T-cell (primary cell): ENCODE measurements at places on chromosomes 6 and 20.

GRCh38 chr6:44036196-44036595, 91.1 kb downstream of the MRPL14 start:
- H3K27ac ChIP-seq = no peak overlapping the region
- H3K36me3 ChIP-seq = no peaks in the 10 kb centered on the region
- H3K4me1 ChIP-seq = no peaks in the 10 kb centered on the region
- peaks cover 17% of the 10 kb centered on the region for H3K27me3 ChIP-seq
- H3K4me3 ChIP-seq = no peak overlapping the region

DNA sequence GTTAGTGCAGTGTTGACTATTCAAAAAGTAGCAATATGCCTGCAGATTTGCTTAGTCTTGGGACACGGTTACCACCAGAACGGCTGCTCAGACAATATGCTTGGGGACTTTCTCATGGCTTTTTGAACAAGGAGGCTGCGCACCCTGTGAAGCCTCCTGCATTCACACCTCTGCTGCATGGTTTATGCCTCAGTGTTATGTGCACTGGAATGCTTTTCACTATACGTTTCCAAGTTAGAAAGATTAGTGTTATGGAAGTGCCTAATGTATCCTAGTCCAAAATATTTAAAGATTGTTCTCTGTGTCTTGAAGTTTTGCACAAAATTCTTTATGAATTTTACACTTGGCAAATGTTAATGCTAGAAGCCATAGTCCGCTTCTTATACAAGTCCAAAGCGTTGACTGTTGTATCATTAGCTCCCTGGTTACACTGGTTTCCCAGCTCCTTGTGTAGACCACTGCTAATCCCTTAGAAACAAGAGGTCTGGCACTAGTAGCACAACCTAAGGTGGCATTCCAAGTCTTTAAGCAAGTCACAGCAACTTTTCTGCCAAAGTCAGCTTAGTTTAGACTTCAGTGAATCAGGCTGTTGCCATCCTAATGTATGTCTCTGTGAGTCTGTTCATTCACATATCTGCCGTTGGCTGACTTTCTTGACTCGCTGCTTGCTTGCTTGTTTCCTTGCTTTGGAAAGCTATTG, 26.3 kb upstream of the SLC22A1 start:
- peaks cover 21% of the 10 kb centered on the region for H3K36me3 ChIP-seq
- no peak overlapping the region for H3K4me3 ChIP-seq
- no peaks in the 10 kb centered on the region for H3K27me3 ChIP-seq

GRCh38 chr6:65819152-65819551, 112.1 kb upstream of the EYS start:
- no peaks in the 10 kb centered on the region for H3K27me3 ChIP-seq
- H3K27ac ChIP-seq = no peak overlapping the region

DNA sequence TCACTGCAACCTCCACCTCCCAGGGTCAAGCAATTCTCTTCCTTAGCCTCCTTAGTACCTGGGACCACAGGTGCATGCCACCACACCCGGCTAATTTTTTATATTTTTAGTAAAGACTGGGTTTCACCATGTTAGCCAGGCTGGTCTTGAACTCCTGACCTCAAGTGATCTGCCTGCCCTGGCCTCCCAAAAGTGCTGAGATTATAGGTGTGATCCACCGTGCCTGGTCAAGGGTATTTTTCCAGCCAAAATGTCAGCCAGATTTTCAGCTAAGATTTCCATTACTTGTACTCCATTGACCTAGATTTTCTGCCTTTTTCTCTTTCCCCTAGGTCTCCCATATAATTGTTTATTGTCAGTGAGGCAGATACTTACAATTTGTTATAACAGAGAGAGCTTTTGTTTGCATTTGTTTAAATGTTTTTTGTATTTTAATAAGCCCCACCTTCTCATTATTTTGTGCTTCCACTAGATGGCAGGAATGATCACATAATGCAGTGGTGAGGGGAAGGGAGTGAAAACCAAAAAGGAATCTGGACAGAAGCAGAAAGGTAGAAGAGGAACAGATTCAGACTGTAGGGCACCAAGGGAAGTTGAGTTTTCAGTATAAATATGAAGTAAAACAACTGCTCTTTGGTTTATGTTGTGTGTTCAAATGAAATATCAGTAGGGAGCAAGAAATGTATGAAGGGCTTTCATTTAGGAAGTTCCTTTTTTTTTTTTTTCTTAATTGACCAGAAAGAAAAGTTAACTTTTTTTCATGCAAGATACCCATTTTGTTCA, 29.7 kb downstream of the RPF2 start:
- peaks cover 11% of the 10 kb centered on the region for H3K36me3 ChIP-seq
- DNase-seq = no peak
- no peak overlapping the region for H3K27ac ChIP-seq
- H3K4me1 ChIP-seq = no peaks in the 10 kb centered on the region
- H3K27me3 ChIP-seq = no peaks in the 10 kb centered on the region
- no peak overlapping the region for H3K4me3 ChIP-seq

- H3K27ac ChIP-seq = peak overlapping the region; percentile 31
- H3K27me3 ChIP-seq = no peaks in the 10 kb centered on the region
- peak overlapping the region; percentile 95 for H3K4me3 ChIP-seq
- H3K4me1 ChIP-seq = peaks cover 26% of the 10 kb centered on the region
- H3K36me3 ChIP-seq = peaks cover 16% of the 10 kb centered on the region
Measured at GRCh38 chr6:139030228-139030963, 1.9 kb downstream of the ABRACL start.

DNA sequence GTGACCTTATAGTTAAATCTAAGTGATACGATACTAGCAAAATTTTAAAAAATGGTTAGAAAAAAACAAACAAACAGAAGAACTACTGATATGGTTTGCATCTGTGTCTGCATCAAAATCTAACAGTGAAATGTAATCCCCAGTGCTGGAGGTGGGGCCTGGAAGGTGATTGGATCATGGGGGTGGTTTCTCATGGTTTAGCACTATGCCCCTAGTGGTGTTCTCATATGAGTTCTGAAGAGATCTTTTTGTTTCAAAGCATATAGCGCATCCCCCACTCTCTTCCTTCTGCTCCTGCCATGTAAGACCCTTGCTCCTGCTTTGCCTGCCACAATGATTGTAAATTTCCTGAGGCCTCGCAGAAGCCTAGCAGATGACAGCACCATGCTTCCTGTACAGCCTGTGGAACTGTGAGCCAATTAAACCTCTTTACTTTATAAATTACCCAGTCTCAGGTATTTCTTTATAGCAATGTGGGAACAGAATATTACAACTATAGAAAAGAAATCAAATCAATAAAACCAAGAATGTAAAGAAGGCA, 5.4 kb downstream of the FBXL4 start:
- H3K4me1 ChIP-seq = peaks cover 7% of the 10 kb centered on the region
- no peaks in the 10 kb centered on the region for H3K27me3 ChIP-seq
- no peaks in the 10 kb centered on the region for H3K36me3 ChIP-seq
- DNase-seq = no peak

GRCh38 chr6:43493833-43494232, 16.3 kb downstream of the LRRC73 start:
- peaks cover 3% of the 10 kb centered on the region for H3K36me3 ChIP-seq
- no peak overlapping the region for H3K27ac ChIP-seq
- H3K27me3 ChIP-seq = no peaks in the 10 kb centered on the region
- DNase-seq = no peak
- H3K4me3 ChIP-seq = no peak overlapping the region

DNA sequence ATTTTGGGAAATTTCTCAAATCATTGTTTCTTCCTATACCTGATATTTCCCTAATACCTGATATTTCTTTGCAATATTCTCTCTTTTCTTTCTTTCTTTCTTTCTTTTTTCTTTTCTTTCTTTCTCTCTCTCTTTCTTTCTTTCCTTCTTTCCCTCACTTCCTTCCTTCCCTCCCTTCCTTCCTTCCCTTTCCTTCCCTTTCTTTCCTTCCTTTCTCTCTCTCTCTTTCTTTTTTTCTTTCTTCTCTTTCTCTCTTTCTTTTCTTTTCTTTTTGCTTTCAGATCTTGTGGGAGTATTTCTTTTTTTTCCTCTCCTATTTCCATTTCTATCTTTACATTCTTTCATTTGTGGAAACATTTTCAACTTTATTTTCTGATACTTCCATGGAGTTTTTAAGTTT, 76.1 kb upstream of the ANKEF1 start:
- H3K4me3 ChIP-seq = no peak overlapping the region
- no peak for DNase-seq

GRCh38 chr20:10729785-10730184, 56.0 kb upstream of the JAG1 start:
- H3K36me3 ChIP-seq = no peaks in the 10 kb centered on the region
- no peak overlapping the region for H3K27ac ChIP-seq
- no peaks in the 10 kb centered on the region for H3K4me1 ChIP-seq
- H3K27me3 ChIP-seq = no peaks in the 10 kb centered on the region

DNA sequence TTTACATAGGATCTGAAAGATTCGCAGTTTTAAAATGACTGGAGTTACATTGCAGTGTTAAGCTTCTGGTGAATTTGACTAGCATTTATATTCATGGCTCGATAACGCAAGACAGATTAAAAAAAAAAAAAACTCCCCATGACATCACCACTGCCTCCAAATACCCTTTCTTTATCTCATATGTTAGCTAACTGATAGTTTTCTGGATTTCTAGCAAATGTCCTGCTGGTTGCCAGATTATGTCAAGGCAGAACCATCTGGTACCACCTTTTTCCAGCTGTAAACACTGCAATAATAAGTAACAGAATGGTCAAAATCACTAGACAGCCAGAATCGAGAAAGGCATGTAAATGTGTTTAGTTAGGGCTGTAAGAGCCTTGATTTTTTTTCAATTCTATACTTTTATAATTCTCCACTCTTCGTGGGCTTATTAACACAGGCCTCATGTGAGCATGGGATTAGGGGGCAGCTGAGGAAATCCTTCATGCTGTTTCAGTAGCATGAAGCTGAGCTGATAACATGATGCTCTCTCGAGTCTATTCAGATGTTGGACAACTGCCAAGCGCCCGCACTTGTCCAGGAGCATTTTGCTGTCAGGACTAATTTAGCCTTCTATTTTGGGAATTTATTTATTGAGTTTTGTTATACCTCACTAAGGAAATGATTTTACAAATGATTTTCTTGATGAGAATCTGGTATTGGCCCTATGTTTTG, 166.0 kb upstream of the SCGN start:
- peaks cover 6% of the 10 kb centered on the region for H3K4me1 ChIP-seq
- H3K36me3 ChIP-seq = no peaks in the 10 kb centered on the region
- no peak for DNase-seq
- no peaks in the 10 kb centered on the region for H3K27me3 ChIP-seq
- no peak overlapping the region for H3K4me3 ChIP-seq
- H3K27ac ChIP-seq = no peak overlapping the region

- H3K4me3 ChIP-seq = no peak overlapping the region
- no peak overlapping the region for H3K27ac ChIP-seq
- peaks cover 3% of the 10 kb centered on the region for H3K4me1 ChIP-seq
- peaks cover 13% of the 10 kb centered on the region for H3K36me3 ChIP-seq
- DNase-seq = no peak
- H3K27me3 ChIP-seq = no peaks in the 10 kb centered on the region
Measured at GRCh38 chr20:48928832-48929725, 7.6 kb downstream of the ARFGEF2 start.

DNA sequence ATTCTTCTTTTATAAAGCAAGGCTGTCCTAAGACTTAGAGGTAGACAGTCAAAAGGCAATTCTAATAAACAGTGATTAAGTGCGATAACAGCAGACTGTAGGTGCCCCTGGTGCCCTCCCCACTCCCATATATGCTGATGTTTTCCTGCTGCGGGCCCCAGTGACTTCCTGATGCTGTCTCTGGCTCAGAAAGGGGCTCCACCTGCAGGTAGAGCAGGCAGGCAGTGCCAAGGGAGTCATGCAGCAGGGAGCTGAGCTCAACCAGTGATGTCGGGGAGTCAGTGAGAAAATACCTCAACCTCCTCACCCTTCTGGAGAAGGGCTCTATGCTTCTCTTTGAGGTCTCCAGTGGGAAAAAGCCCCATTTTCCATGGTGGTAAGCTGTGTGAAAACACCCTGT, 126.7 kb upstream of the SSTR4 start:
- peaks cover 3% of the 10 kb centered on the region for H3K27me3 ChIP-seq
- H3K36me3 ChIP-seq = no peaks in the 10 kb centered on the region
- no peaks in the 10 kb centered on the region for H3K4me1 ChIP-seq
- no peak overlapping the region for H3K27ac ChIP-seq
- no peak for DNase-seq
- H3K4me3 ChIP-seq = no peak overlapping the region

DNA sequence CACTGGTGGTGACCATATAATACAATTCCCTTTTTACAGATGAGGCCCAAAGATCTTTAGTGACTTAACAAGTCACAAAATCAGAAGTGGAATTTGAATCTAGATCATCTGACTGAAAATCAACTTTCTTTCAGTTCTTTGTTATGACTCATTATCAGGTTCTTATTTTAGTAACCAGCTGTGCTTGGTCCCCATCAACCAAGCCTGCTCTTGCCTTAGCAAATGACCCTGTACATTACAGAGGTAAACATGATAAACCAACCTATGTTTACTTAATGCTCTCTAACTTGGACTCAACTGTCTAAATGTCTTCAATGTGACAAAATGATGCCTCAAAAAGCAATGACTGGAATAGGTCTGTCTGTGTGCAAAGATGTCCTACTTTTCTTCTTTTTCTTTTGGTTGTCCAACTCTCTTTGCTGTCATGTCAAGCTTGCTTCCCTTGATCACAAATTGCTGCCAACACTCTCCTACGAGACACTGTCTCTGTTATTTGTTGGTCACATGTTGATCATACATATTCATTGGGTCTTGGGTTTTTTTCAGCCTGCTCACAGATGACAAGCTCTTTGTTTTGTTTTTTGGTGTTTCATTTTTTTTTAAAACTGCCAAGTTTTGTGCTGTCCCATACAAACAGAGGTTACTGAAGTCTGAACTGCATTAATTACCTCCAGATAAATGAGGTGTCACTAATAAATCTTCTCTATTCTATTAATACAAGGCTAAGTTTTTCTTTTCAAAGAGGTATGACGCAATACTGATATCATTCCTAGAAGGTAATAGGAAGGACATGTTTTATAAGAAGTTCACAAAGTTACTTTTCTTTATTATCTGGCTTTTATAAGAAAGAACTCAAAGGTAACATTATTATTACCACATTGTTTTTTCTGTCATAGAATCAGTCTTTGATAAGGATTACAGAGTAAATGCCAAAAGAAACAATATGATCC, 62.2 kb upstream of the PLN start:
- no peaks in the 10 kb centered on the region for H3K4me1 ChIP-seq
- H3K36me3 ChIP-seq = no peaks in the 10 kb centered on the region
- no peak for DNase-seq
- no peak overlapping the region for H3K27ac ChIP-seq
- H3K4me3 ChIP-seq = no peak overlapping the region

DNA sequence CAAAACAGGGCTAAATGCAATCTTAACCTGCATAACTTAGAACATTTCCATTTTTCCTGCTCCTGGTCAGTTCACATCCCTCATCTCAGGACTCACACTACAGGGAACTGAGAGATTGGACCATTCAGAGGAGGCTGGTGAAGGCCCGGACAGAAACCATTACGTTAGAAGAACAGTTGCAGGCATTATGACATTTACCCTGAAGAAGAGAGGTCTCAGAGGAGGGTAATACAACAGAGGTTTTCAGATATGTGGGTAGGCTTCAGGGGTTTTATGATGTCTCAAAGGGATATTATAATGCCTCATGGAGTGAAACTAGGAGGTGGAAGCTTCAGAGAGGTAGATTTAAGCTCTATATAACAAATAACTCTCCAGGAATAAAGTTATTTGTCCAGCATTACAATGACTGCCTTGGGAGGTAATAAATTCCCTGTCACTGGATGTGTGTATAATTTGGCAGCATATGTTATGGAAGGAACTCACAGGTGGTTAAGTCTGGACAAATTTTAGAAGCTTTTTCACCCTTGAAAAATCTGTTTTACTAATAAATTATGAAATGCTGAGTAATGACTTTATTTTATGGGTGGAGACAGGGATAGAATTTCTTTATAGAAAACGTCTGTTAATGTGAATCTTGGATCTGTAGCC, 36.7 kb upstream of the RIPOR2 start:
- DNase-seq = no peak
- peak overlapping the region; percentile 21 for H3K27ac ChIP-seq
- H3K4me3 ChIP-seq = no peak overlapping the region
- H3K4me1 ChIP-seq = peaks cover 12% of the 10 kb centered on the region
- H3K27me3 ChIP-seq = no peaks in the 10 kb centered on the region
